ENCODE measurements at places on chromosomes 4 and X.

DNA sequence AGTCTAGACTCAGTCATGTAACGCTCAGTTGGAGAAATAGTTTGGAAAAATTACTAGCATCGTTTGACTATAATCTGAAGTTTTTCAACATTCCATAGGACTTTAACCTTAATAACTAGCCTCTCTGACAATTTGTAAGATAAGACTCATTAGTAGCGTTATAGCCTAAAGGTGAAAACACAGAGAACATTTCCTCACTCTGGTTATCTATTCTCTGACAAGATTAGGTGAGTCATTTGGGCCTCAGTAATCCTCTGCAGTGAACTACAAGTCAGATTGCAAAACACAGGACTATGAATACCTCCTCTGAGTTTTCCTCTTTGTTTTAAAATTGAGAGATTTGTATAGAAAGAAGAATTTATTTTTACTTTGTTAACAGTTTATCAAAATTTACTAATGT lies 31.8 kb upstream of the PDLIM5 start:
- no peak for DNase-seq

DNA sequence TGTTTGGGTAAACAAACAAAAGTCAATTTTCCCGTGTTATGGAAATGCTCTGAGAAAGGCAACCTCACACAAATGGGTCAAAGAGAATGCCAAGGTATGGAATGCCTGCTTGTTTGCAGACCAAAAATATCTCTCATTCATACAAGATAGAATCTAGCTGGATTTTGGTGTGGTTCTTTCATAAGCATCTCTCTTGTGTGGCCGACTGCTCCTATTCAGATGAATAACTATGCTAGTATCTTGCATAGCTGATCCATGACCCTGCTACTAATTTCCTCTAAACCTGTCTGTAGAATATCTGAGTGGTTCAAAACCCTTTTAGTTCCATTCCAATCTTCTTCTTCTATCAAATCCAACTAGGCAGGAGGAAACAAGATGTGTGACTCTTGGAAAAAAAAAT lies 28.2 kb upstream of the SORBS2 start:
- no peak for DNase-seq

DNA sequence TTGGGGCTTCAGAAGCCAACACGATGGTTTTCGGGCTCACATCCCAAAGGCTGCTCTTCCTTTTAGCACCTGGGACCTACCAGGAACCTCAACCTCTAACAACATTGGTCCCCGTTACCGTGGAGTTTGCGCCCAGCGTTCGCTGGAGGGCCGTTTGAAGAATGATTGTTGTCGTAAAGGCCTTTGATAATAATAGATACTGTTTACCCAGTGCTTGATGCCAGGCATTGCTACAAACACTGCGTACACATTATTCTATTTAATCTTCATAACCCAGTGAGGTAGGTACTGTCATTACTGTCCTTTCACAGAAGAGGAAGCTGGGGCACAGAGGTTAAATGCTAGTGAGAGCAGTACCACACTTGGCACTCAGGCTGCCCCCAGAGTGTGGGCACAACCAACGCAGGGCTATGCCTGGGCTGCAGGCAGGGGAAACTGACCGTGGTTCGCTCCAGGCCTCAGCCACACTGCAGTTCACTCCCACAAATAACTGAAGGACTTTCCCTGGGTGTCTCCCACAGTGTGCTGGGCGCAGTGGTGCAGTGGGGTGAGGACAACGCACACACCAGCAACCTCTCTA lies 1.0 kb upstream of the ACSL1 start:
- no peak for DNase-seq

- DNase-seq = no peak
These were observed 19.5 kb downstream of the SUV39H1 start for GRCh38 chrX:48715876-48716502.

DNA sequence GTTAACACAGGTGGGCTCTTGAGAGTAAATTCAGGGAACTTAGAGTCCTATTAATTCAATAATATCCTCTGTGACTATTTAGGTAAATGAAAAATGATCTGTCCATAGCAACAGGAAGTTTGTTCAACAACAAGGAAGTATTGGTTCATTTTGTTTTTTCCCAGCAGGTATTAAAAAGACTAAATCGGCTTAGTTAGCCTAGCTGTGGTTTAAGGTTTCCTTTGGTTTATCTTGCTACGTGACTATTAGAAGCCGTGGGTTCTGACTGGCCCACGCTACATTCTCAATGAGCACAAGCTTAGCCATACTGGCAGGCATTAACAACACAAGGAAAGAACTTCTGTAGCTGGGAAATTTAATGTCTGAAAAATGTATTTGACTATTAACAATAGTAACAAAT lies 168.8 kb upstream of the HS3ST1 start:
- DNase-seq = no peak

DNA sequence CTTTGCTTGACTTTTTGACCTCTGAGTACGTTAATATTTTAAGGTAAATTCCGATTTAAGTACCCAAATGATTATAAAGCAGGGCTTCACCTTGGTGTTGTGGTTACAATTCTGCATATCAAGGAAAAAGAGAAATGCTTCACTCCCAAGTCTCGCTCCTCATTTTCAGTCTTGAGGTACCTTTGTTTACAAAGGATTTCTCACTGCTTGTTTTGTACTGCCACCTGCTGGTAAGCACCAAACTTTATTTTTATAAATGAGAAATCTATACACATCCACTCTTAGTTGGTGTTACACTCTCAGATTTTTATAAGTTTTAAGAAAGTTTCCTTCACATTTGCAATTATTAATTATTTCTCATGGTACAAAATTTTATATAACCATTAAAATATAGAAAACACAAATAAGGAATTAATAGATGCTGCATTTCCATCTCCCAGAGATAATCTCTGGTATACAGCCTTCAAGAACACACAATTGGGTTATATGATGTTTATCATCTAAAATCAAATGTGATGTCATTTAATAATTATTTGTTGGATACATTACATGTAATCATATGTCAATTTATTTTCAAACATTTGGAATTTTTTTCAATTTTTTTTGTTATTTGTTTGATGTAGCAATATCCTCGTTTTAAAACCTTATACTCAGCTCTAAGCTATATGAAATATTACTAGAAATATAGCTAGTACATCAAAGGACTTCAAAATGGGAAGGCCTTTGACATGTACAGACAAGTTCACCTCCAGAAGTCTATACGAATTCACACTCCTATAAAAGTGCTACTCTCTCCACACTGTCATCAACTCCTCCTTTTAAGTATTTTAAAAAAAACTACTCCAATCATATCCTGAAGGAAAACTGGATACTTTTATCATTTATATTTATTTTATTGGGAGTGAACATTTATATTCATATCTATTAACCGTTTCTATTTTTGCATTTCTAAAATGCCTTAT lies 179.9 kb downstream of the KCNIP4 start:
- no peak for DNase-seq

DNA sequence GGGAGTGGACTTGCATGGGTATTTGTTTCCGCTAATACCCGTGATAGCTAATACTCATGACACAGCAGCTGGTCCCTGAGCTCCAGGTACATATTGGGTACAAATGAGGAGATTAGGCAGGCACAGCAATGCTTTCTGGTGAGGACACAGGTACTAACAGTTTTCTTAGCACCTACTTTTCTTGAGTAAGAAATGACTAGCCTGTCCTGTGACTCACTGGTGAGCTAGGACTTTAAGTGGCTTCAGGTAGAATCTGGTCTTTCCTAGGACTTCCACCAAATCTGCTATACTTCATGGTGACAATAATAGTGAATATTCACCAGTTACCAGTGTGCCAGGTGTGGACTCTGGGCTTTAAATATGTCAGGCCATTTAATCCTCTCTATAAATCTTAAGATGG lies 407.4 kb upstream of the NR3C2 start:
- DNase-seq = no peak

DNA sequence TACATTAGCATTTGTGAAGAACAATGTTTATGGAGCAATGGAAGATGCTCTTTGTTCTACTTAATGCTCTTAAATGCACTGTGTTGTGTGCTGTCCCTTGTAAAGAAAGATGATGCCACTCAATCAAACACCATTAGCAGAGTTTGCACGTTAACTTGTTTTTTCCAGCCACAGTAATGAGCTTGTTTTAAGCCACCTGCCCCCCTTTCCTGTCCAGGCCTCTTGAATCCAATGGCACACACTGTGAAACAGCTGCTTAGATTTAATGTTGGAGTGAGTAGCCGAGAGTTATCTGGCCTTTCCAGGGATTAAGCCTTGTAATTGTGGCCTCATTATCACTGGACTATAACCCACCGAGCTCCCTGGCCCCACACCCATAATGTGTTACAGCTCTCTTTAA lies 86.0 kb downstream of the PAK3 start:
- DNase-seq = no peak
